ENCODE measurements at places on chromosomes 5 and 9.

- no peak for DNase-seq
Measured at GRCh38 chr5:178203670-178204181, 607 bp upstream of the HNRNPAB start.

DNA sequence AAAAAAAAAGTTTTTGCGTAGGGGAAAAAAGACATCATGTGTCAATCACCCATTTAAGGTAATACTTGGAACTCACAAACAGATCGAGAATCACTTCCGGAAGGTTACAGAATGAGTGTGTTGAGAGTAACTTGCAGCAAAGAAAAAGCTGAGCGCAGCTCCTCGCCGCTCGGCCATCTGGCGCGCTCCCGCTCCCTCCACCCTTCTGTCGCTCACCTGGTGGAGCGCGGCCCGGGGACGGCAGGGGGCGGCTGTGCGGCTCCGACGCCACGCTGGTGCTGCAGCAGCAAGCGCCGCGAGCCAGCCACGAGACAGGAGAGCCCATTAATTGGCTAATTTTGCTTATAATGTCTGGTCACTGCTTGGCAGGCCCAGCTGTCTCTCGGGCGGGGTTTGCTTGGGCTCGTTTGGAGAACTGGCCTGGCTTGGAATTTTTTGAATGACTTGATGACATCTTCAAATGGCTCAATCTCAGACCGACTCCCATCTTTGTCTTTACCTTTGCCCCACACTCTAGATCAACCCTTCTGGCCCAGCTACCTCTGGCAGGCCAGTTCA lies 601.8 kb downstream of the CCDC171 start:
- peak; percentile 40 for DNase-seq

GRCh38 chr5:153941265-153941664 lies 97.4 kb downstream of the FAM114A2 start:
- no peak for DNase-seq

- no peak for DNase-seq
Measured at GRCh38 chr9:12859704-12860251, 85.0 kb downstream of the LURAP1L start.

DNA sequence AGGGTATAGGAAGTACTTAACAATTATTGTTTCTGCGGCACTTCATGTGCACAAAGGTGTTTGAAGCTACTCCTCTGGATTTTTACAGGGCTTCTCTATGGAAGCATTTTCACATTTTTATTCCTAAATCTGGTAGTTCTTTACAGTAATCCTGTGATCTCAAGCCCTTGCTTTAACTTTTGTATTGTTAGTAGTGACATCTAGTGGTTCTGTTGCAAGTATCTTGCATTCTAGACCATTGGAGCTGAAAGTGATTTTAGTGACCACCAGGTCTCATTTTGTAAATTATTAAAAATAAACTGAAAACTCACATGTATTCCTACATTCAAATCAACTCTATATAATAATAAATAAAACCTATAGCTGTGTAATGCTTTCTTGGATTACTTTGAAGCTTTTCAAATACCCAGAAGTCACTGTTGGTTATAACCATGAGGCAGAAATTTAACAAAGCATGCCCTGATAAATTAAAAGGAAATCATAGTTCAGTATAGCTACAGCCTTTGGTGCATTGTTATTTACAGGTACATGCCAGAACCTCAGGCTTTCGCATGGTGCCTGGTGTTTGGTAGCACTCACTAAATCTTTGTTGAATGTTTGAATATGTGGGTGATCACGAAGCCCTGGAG lies 18.9 kb downstream of the RPS23 start:
- peak; percentile 42 for DNase-seq

DNA sequence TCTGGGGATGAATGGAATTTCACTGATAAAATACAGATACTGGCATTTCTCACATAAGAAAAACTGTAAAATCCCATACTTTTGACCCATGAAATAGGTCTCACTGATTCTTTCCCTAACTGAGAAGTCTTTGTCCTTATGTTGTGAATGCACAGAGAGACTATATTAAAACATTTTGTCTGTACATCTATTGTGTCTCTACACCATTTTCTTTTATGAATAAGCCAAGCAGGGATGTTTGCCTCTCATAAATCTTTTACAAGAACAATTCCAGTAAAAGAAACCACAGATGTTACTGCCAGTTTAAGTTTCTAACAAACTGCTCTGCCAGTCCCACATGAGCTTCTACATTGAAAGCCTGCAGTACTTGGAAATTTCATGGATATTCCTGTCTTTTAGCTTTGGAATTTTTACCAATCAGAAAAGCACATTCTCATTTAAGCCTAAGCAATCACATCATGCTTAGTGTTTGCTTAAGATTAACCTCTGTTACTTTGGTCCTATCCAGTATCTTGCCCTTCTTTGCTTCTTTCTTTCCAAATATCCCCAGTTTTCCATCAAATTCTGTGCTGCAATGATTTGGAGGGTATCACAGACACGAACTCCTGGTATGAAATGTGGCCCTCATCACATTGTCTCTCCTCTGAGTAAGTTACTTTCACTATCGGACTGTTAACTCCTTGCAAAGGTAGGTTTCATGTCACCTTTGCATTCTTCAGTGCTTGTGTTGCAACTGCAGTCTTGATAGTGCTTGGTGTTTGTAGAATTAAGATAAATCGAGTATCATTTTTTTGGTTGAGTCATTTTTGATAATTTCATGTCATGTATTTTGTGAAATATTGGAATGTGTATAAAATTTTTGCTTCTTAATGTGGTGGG lies 415.1 kb upstream of the ADAMTSL1 start:
- no peak for DNase-seq

Measured in lung microvascular endothelial cell (primary cell).